Activated B cell treated with CpG ODN at 0.5 μM for 24 hours (primary cell): ENCODE measurements at places on chromosomes 4 and X.

DNA sequence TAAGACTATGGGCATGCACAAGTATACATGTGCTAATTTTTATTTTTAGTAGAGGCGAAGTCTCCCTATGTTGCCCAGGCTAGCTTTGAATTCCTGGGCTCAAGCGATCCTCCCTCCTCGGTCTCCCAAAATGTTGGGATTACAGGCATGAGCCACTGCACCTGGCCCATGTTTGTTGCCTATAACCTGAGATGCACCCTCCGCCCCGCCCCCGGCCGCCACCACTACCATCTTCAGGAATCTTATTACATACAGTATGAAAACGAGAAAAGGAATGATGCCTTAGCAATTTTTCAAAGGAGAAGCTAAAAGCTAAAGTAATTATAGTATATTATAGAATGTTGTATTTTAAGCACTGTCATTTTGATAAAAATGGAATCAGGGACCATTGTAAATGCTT is 61.2 kb downstream of the POU4F2 start:
- DNase-seq: no peak

- DNase-seq: no peak
Measured at GRCh38 chr4:123031664-123032063, 109.3 kb upstream of the NUDT6 start.

- no peak for DNase-seq
Measured at GRCh38 chrX:19368576-19368975, 24.8 kb downstream of the PDHA1 start.

DNA sequence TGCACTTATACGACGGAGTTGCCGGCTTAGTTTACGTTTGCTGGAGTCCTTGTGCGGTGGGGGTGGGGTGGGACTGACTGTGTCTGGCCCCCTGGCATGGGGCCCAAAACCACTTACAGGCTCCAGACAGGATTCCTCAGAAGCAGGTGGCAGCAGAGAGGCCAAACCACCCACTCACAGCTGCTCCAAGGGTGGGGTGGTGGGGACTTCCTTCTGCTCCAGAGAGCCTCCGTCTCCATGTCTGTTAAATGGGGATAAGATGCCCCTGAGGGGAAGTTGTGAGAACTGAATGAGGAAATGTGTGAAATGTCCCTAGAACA is 36.7 kb downstream of the PSAPL1 start:
- DNase-seq: no peak

- DNase-seq: no peak
Measured at GRCh38 chrX:85303544-85303943, 59.8 kb downstream of the ZNF711 start.

- no peak for DNase-seq
Measured at GRCh38 chr4:182306792-182307507, 63.7 kb downstream of the TENM3 start.

- no peak for DNase-seq
Measured at GRCh38 chrX:134457708-134458107, 2.3 kb upstream of the HPRT1 start.

DNA sequence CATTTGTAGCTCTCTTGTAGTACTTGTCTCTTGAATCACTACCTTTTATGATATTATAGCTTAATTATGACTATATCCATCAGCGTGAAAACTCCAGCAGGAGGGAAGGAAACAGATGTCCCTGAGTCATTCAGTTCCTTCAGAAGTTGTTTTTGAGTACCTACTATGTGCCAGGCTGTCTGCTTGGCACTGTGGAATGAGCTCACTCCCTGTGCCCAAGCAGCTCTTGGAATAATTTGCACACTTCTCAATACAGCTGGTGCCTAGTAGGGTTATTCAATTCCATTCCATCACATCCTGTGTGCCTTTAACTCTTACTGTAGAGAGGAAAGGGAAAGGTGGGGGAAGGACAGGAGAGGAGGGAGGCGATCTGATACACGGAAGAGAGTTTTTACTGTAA is 77.1 kb downstream of the NFKB1 start:
- no peak for DNase-seq

DNA sequence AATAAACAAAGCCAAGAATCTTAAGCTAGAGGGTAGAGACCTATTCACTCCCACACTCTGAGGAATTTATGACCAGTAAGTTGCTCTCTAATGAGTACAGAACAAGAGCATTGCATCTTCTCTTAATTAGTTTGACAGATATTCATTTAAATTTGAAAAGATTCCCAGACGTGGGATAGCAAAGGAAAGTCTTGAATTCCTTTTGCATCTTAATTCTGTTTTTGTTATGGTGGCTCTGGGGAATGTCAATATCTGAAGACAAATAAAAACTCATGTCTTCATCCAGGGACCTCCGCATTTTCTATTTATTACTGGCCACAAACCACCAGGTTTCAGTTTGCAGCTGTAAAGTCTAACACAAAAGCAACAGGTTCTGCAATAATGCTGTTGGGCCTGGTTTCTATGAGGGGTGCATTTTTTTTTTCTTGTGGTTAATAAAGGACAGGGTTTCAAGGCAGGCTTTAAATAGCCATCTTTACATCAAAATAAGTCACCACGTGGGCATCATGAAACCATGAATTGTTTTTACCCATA is 172.3 kb downstream of the SHROOM3 start:
- DNase-seq: no peak

- DNase-seq: no peak
Measured at GRCh38 chr4:37885496-37885895, 5.4 kb upstream of the TBC1D1 start.

GRCh38 chr4:138636781-138637180 is 378.8 kb upstream of the NOCT start:
- no peak for DNase-seq

GRCh38 chr4:123749383-123749782 is 352.8 kb downstream of the SPRY1 start:
- no peak for DNase-seq
